Activated CD4-positive, alpha-beta T cell treated with anti-CD3 and anti-CD28 coated beads, Interleukin-2, Interleukin-4, amounts not matched to agents 100 ng/mL and 50 ng/mL, durations not matched to agents 16 hours and 8 hours (primary cell): ENCODE measurements at places on chromosomes 12 and 14.

DNA sequence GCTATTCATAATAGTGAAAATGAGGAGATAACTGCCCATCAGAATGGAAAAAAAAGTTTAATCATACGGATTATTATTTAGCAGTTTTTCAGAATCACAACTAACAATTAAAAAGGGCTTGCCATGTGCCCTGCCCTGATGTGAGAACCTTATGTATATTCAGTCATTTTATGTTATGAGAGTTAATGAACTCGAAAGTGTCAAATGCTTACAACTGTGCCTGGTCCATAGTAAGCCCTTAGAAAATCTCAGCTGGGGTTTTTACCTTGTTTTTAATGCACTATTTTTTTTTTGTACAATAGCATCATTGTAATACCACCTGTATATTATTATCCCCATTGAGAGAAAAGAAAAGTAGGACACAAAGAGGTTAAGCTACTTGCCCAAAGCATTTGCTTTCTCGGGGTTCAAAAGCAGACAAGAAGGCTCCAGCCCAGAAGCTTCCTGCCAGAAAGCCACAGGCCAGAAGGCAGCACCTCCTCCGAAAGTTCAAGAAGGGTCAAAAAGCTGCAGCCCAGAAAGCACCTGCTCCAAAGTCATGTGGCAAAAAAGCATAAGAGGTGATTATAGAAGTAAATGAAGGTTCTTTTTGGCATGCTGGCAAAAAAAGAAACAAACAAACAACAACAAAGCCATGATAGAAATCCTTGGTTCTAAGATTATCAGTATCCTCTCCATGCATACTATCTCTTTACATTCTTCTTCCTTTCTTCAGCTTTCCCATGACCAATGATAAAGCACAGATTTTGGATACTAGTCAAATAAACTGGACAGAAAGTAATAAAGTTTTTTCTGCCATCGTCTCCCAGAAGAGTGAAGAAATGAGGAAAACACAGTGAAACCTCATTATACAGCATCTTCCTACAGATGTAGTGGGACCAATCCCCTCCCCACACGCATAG is 59.1 kb upstream of the NAP1L1 start:
- DNase-seq: no peak

DNA sequence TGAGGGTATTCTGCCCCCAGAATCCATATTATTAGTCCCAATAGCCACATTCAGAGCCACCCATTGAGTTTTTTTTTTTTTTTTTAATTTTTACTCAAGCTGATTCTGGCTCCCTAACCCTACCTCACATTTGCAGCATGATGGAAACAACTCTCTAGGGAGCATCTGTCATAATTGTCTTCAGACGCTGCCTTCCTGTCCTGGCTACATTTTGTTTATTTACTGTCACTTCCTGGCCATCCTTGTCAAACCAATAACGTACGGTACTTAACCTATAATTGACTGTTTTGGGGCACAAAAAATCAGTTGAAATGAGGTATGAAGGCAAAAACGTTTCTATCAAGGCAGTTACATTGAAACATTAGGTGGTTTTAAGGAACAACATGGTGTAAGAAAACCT is 2.1 kb downstream of the GLIPR1 start:
- DNase-seq: peak; percentile 24

DNA sequence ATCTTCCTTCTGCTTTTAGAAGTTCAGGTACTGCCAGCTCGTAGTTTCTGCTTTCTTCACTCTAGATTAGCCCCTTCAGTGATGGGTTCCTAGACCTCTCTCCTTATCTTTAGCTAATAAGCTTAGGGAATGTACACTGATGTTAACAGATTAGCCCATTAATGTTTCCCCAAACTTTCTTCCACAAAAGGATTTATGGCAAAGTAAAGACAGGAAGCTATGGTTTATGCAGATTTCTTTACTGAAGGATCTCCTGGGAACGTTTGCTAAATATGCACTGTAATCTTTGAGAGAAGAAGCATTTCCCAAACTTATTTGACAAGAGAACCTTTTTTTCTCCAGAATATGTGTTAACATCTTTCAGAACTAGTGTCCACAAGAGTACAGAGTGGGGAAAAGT is 4.2 kb downstream of the SOCS4 start:
- DNase-seq: no peak

- DNase-seq: no peak
Observed at GRCh38 chr14:95204705-95205104, 47.4 kb upstream of the DICER1 start.

GRCh38 chr12:131282292-131283080 is 328.8 kb downstream of the ADGRD1 start:
- no peak for DNase-seq

GRCh38 chr12:111467092-111467856 is 61.6 kb downstream of the SH2B3 start:
- DNase-seq: no peak

DNA sequence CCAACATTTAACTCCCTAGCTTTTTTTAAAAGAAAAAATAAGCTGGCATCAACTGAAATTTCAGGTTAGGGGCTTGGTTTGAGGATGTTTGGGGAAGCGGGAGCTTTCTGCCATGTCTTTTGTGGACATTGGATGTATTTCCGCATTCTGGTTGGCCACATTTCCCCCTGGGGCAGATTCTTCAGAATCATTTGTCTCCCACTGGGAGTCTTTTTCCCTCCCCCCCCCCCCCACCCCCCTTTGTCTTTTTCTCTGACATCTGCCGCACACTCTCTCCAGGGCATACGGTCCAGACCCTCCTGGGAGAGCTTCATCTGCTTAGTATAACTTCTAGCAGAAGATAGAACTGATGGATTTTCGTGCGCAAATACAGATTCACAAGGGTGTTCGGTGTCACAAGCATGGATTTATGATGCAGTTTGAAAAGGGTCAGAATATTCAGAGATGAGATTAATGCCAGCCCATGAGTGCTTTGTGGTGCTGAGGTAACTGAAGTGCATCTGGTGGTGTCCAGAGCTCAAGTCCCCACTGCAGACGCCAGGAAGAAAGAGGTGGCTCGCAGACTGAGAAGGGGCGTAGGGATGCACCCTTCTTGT is 40.2 kb downstream of the ETV6 start:
- no peak for DNase-seq

DNA sequence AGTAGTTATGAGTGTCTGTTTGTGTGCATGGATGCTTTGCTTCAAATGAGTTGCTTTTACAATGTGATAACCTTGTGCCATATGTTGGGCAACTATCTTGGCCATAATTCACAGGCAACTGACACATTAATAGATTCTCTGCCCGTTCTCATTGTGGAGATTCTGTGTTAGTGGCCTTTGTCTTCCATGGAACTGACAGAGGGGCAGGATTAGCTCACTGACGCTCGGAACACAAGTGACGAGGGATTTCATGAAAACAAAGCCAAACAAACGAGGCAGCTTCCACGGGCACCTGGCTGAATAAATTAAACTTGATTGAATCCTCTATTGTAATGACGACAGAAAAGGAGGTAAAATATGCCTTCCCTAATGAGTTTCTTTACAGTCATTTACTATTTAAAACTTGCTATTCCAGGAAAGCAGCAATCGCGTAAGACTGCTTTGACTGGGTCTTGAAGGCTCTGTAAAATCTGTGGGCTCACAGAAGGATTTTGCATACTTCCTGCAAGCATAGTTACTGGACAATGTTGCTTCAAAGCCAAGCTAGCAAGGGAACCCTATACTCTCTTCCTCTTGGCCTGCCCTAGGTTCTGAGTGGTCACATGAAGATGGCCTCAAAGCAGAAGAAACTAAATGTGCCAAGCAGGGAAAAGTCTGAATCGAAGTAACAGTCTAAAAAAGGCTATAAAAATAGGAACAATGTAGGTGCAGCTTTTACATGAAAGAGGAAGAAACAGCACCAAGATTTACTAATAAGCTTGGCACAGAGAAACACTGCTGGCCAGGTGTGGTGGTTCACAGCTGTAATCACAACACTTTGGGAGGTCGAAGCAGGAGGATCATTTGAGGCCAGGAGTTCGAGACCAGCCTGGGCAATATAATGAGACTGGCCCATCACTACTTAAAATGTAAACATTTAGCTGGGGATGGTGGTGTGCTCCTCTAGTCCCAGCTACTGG is 28.1 kb upstream of the SINHCAF start:
- DNase-seq: no peak

DNA sequence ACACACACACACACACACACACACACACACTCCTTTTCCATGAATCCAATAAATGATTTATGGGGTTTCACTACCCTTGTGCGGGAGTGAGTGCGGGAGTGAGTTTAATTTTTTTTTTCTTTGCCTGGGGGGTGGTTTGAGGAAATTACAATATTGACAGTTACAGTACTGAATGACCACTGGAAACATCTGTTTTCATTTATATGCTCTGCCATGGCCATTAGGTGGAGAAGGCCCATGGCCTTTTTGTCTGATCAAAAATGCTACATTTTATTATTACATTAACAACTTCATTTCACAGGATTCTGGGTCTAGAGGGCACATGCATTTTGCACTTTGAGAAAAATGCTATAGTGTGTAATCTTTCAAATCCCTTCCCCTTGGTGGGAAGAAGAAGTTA is 5.9 kb downstream of the TBX3 start:
- no peak for DNase-seq

DNA sequence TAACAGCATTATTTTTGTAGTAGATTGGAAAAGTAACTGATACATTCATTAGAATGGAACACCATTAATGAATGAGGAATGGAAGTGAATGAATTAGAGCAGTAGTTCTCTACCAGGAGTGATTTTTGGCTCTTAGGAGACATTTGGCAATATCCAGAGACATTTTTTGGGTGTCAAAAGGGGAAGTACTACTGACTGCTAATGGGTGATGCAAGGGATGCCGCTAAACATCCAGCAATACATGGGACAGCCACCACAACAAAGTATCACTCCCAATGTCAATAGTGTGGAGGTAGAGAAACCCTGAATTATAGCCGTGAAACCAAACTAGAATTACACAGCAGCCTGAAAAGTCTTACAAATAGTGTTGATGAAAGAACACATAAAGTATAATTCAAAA is 1.5 kb downstream of the CHURC1 start:
- no peak for DNase-seq

GRCh38 chr14:104424406-104425072 is 155.0 kb upstream of the C14orf180 start:
- no peak for DNase-seq

GRCh38 chr12:53695152-53696145 is 19.6 kb upstream of the ATP5MC2 start:
- no peak for DNase-seq

DNA sequence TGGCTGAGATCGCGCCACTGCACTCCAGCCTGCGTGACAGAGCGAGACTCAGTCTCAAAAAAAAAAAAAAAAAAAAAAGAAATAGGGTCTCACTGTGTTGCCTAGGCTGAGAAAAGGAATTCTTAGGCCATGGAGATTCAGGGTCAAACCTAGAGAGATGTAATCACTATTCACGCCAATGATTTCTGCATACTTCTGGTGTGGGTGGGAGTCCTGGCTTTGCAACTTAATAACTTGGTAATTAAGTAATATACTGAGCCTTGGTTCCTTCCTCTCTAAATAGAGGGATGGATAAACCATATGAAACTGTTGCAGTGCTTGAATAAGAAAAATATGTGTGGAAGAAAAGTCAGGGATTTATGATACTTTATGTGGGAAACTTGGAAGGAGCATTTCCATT is 2.7 kb downstream of the ZNF410 start:
- DNase-seq: no peak

DNA sequence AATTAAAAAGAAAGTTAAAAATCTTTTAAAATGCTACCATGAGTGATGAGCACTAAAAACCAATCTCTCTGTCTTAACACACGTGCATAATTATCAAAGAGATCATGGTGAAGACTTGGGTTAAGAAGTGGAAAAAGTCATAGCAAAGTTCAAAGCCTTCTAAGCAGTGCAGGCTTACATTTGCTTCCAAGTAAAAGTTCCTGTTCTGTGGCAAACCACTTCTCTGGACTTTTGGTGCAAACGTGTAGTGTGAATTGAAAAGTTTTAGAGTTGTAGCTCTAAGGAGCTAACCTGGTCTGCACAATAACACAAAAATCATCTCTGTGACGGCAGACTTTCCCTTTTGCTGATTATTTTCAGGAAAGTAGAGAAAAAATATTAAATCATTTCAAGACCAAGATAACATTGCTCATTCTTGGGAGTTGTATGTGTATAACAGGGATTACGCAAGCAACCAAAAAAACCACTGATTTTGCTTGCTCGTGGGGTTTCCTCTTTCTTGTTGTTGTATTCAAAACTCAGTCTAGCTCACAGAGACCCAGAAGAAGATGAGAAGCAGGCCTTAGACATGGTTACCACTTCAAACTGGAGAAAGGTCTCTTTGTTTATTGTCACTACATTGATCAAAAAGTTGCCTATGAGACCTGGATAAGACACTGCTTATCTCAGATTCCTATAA is 2.3 kb upstream of the GLIPR1 start:
- DNase-seq: peak; percentile 80

DNA sequence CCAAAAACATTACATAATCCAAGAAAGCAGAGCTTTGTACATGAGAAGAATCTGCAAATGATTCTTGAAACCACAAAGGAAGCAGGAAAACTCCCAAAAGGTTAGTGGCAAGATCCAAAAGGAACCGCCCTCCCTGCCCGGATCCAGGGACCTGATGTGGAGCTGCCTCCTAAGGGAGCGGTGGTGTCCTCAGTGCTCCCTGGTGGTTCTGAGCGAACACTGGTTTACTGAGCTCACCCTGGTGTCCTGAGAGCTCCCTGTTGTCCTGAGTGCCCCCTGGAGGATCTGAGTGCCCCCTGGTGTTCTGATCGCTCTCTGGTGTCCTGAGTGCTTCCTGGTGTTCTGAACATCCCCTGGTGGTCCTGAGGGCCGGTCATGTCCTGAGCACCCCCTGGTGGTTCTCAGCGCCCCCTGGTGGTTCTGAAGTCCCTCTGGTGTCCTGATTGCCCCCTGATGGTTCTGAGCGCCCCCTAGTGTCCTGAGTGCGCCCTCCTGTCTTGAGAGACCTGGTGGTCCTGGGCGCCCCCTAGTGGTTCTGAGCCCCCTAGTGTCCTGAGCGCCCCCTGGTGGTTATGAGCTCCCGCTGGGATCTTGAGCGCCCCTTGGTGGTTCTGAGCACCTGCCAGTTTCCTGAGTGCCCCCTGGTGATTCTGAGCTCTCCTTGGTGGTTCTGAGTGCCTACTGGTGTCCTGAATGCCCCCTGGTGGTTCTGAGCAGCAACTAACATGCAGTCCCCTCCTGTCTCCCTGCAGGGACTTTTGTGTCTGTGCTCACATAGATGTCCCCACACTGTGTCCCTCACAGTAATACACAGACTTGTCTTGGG is 891.1 kb downstream of the TMEM121 start:
- DNase-seq: peak; percentile 98

- no peak for DNase-seq
Observed at GRCh38 chr12:31233061-31233730, 92.8 kb downstream of the SINHCAF start.

DNA sequence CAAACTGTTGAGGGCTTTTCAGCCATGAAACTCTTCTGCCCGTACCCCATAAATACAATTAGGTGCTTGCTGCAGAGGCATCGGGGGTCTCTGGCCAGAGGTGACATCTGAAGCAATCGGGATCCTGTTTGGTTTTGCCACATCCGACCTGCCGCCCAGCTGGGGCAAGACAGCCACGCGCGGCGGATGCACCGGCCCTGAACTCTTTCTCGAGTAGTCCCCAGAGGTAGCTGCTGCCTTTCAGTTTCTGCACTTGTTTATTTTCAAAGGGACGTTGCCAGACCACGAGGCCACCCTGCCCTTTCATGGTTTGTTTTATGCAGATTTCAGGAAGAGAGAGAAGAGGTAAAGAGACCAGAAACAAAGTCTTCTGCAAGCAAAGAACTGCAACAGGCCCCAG is 10.6 kb upstream of the MLXIP start:
- no peak for DNase-seq

GRCh38 chr14:104707608-104708595 is 16.1 kb upstream of the ADSS1 start:
- DNase-seq: no peak
